ENCODE measurements at places on chromosomes 7 and 10. TPM values are rescaled to one million over a fixed set of nuclear protein-coding genes. Genes with fewer than 3 reads are reported as not detected.

- no peak for DNase-seq
Observed at GRCh38 chr7:30920584-30921539, 9.2 kb downstream of the AQP1 start.

- DNase-seq: peak; percentile 96
Observed at GRCh38 chr10:59991661-59992060, 85.3 kb upstream of the CCDC6 start.

- no peak for DNase-seq
Observed at GRCh38 chr7:153433223-153433622, 619.0 kb upstream of the DPP6 start.

DNA sequence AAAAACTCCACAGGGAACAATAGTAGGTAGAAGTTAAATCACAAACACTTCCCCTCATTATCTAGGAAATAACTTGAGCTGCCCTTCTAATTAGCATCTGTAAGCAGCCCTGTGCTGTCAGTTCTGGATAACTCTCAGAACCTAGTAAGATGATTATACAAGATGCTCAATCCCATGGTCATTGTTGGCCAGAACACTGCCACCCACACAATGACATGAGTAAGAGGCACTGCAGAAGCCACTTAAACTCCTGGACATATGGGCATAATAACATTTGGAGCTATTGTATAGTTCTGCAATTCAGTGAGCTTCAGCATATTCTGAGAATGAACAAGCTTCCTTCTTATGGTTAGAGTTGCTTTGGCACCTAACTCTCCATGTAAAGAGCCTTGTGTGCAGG lies 153.8 kb downstream of the PLPP4 start:
- DNase-seq: no peak

- peak; percentile 99 for DNase-seq
Observed at GRCh38 chr7:123797673-123798531, 47.1 kb upstream of the HYAL4 start.

- no peak for DNase-seq
Observed at GRCh38 chr7:122198581-122198980, 54.5 kb upstream of the AASS start.

Gene EFCAB10
- 0.51 TPM for total RNA-seq

Gene MRLN
- total RNA-seq: not detected

Gene CYP26C1
- total RNA-seq: under 0.01 TPM
